ENCODE measurements at places on chromosomes 6 and 20. TPM values are rescaled to one million over a fixed set of nuclear protein-coding genes. Genes with fewer than 3 reads are reported as not detected.
A peak's percentile ranks its signal among the peaks of the same experiment; 100 is the strongest.

GRCh38 chr20:17010181-17010580 lies 216.7 kb upstream of the PCSK2 start:
- DNase-seq, result no peak

GRCh38 chr6:2855061-2855519 lies 13.4 kb upstream of the SERPINB1 start:
- DNase-seq, result no peak

GRCh38 chr6:142518761-142519160 lies 217.0 kb downstream of the ADGRG6 start:
- no peak for DNase-seq

DNA sequence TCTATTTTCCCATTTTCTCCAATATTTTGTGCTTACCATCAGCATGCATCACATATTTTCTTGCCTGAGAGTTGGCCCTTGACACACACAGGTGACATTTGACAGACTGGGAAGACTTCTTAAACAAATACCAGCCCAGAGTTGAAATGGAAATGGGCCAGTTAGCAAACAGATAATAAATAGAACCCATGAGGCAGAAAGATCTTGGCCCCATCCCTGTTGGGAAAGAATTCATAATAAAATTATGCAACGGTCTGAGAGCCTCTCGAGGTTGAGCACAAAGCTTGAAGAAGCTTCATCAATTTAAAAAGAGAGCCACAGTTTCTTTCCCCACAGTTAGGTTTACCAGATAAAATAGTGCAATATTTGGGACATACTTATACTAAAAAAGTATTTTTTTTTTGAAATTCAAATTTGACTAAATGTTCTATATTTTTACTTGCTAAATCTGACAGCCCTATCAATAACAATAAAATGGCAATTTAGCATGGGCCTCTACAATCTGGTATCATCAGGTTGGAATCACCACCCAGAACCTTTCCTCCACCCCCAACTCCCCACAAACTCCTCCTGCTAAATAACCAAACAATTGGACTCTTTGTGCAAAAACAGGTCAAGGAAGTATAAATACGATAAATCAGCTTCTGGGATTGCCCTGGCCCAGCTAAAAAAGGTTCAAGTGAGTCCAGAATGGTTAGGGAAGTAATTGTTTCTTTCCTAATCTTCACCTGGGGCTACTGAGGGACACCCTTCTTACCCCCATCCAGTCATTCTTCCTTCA lies 129.8 kb downstream of the CD164 start:
- no peak for DNase-seq

GRCh38 chr6:3751730-3752530 lies 417 bp upstream of the PXDC1 start:
- DNase-seq, result peak; percentile 64

GRCh38 chr20:7375905-7376304 lies 564.4 kb downstream of the HAO1 start:
- no peak for DNase-seq

DNA sequence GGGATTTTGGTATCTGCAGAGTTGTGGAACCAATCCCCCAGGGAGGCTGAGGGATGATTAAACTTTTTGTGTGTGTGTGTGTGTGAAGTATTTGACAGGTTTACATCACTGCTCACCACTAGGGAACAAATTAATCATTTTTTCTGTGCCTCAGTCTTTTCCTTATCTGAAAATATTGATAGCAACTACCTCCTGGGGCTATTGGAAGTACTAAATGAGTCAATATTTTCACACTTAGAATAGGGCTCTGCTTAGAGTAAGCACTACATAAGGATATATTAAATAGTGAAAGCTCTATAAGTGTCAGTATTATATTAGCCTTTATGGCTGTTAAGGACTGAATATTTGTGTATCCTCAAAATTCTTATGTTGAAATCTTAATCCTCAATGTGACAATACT lies 155.2 kb upstream of the UST start:
- DNase-seq, result no peak

GPSM3 gene
- total RNA-seq, result 291 TPM

TSHZ2 gene
- 30.7 TPM for total RNA-seq

C20orf202 gene
- total RNA-seq, result 0.22 TPM
